HTR-8/SVneo (cell line): ENCODE measurements at places on chromosomes 11 and 22.

DNA sequence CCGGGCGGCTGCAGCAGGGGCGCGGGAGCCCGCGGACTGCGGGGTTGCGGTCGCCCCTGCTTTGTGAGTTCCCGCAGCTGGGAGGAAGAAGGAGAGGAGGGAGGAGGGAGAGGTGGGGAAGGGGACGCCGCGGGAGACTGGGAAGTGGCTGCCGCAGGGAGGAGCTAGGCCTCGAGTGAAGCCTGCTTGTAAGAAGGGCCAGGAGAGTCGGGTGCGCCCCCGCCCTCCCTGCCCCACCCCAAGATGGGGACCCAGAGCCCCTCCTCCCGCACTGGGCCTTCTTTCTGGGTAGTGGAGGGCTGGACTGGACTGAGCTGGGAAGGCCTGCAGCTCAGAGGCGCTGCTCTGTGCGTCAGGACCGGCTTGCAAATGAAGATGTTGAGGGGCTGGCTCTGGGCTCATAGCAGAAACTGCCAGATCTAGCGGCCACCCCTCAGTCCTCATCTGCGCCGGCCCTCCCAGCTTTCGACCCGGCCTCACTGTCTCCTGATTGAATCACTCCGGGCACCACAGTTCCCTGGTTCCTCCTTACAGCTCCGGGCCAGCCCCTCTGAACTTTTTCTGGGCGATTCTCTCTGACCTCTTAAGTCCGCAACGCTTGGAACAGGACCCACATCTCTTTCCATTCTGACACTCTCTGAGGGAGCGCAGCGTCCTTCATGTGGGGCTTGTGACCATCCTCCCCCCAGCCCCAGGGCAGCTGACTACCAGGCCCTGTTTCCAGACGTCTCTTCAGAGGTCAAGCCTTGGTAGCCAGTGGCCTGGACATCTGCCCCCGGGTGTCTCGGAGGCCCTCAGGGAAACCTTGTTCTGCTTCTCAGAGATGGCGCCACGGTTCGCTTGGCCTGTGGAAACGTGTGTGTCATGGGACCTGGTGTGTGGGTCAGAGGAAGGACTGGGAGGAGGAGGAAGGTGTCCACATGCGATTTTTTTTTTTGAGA is 21.9 kb downstream of the SERPINH1 start:
- DNase-seq, result peak; percentile 47

GRCh38 chr22:17915676-17916075 is 108.7 kb downstream of the MICAL3 start:
- DNase-seq, result no peak

GRCh38 chr22:46815132-46815531 is 52.7 kb downstream of the TBC1D22A start:
- no peak for DNase-seq

- DNase-seq, result no peak
Observed at GRCh38 chr11:89626366-89626765, 83.7 kb upstream of the TRIM77 start.

DNA sequence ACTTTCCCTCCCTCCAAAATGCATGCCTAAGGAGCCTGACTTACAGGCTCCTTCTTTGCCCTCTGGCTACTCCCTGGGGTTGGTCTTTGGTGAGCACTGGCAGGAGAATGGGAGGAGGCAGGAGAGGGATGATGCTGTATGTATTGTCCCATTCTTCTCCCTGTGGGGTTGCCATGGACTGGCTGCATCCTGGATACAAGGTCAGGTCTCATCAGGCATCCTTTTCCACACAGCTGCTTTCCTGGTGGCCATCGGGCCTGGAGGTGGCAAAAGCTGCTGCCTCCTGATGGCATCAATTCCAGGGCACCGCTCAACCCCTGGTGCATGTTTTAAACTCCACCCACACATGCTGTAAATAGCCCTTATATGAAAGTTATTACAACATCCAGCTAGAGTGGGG is 257.2 kb downstream of the ETS1 start:
- DNase-seq, result no peak

DNA sequence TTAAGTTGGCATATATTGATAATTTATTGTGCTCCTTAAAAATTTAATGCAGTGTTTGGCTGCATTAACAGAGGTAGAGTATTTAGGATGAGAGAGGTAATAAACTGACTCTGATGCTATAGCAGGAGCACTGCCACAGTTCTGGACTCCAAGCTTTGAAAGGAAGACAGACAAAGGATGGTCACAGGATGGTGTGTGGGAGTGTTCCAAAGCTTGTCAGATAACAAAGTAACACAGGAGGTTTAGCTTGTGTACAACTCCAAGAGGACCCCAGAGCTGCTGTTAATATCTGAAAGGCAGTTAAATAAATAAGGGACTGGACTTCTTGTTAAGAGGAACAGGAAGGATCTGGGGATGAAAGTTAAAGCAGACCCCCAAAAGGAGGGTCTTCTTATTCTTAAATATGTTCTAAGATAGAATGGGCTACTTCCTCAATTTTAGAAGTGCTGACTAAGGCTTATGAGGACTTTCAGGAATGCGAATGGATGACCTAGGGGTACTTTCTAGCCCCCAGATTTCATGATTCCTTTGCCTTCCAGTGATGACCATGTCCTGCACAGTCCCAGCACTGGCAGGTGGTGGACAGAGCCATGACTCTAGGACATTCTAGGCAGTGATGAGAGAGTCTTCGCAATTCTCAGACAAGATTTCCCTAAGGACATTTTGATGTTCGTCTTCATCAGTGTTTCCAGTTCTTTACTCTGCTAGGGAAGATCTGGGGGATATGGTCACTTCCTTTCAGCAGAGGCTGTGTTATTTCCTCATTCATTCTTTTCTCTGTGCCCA is 149.1 kb upstream of the RASSF10 start:
- DNase-seq, result no peak

- DNase-seq, result no peak
Observed at GRCh38 chr11:66708701-66709100, 20.3 kb downstream of the SPTBN2 start.

GRCh38 chr22:43047605-43048004 is 32.7 kb upstream of the PACSIN2 start:
- DNase-seq, result no peak

GRCh38 chr11:40132912-40133311 is 1326.5 kb downstream of the LRRC4C start:
- DNase-seq, result no peak

DNA sequence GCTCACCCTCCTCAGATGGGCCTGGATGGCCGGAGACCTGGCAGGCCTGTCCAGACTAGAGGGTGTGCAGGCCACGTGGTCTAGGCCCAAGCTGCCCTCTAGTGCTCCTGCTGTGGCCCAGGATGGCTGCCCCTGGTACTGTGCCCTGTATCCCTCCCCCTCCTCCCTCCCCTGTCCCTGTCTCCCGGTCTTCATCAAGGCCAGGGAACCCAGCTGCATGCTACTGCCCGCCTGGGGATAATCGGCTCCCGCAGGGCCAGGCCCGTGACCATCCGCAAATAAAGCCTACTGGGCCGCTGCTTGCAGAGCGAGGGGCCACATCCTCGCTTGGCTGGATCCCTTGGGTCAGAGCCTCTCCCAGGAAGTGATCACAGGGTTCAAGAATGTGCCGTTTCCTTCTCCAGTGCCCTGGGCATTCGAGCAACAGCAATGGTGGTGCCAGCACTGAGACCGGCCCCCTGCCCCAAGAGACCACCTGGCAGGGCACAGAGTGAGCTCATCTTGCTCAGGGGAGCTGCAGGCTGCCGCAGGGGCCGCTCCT is 51.1 kb downstream of the WNT7B start:
- DNase-seq, result peak; percentile 58

DNA sequence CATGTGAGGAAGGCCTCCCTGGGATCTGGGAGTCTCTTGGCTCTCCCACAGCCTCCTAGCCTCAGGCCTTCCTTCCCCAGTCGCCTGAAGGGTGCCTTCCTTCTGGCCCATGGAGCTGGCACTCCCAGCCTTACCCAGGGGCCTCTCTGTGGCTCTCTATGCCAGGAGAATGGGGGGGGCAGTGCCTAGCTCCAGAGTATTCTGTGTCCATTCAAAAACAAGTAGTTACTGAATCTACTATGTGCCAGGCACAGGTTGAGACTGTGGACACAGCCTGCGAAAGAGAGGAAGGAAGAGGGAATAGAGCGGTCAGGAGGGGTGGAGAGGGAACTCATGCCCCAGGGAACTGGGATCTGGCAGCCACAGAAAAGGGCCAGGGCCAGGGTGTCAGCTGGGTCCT is 2.7 kb upstream of the PLA2G3 start:
- DNase-seq, result no peak
